ENCODE measurements at places on chromosomes 3 and 15.

- DNase-seq, result no peak
These were observed 451.0 kb downstream of the MFSD1 start for GRCh38 chr3:159252772-159253384.

DNA sequence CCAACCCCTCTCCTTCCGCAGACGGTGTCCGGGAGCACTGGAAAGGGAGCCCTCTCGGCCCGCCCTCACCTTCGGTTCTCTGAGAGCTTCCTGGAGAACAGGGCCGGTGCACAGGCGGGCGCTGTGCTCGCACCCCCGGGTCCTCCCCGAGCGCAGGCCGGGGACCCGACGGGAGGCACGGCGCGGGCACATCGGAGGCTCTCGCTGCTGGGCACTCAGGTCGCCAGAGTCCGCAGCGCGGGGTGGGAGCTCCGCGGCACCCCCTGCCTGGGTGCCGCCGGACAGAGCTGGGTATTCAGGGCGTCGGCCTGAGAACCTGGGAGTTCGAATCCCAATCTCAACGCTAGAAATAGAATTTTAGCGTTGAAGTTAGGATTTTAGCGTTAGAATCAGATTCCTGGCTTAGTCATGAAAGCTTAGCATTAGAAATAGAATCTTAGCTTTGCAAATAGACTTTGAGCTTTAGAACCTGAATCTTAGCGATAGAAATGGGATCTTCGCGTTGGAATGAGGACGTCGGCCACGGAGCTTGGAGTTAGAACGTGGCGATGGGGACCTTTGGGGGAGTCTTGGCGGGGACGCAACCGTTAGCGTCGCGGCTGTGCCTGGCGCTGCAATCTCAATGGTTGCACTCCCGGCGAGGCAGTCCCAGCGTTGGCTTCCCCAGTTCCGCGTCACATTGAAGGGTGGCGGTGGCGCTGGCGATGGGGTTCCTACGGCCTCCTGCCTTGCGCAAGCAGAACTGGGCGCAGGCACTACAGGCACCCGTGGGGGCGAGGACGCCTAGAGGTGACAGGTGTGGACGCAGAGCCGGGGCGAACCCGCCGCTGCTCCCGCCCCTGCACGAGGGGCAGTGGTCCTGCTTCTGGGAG is 549 bp downstream of the TRH start:
- DNase-seq, result no peak

GRCh38 chr3:16604433-16604832 is 790 bp downstream of the DAZL start:
- no peak for DNase-seq

- no peak for DNase-seq
These were observed 32.6 kb upstream of the ESYT3 start for GRCh38 chr3:138401834-138402233.

GRCh38 chr3:150006794-150007193 is 36.1 kb upstream of the PFN2 start:
- DNase-seq, result no peak

DNA sequence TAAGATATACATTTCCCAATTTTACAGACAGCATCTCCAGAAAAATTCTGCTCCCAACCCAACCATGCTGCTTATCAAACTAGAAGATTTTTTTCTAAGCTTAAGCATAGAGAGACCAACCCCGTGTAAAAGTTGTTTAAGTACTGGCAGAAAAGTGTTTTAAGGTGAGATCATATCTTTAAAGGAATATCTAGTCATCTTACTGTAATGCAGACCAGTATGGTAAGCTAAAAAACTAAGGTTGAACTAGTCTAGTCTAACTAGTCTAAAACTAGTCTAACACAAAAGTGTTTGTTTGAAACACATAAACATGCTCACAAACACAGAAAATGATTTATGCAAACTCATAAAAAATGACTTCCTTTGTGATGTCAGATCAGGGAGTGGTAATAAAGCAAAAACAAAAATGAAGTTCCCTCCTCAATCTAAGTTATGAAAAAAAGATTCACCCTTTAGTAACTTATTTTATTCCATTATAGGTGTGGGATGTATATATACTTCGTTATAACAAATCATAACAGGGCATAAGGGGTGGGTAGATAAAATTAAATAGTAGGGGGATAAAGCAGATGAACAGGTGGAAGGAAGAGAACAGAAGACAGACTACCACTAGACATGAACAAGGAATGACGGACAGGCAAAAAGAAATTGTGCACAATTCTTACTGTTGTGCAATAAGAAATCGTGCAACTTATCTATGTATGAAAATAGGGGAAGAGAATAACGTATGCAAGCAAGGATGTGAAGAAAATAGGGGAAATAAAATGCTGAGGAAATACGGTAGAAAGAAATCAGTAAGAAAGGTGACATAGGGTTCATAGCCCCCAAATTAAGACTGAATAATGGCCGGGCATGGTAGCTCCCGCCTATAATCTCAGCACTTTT is 10.0 kb downstream of the MYO5A start:
- no peak for DNase-seq

- DNase-seq, result no peak
These were observed 175.5 kb upstream of the SLCO3A1 start for GRCh38 chr15:91678003-91678402.

GRCh38 chr3:184078851-184079250 is 18.0 kb upstream of the HTR3E start:
- no peak for DNase-seq

Measured in activated CD4-positive, alpha-beta T cell treated with anti-CD3 and anti-CD28 coated beads for 1 hour (primary cell).